T-helper 17 cell (primary cell): ENCODE measurements at places on chromosomes 1 and 21. TPM values are rescaled to one million over a fixed set of nuclear protein-coding genes. Genes with fewer than 3 reads are reported as not detected.

DNA sequence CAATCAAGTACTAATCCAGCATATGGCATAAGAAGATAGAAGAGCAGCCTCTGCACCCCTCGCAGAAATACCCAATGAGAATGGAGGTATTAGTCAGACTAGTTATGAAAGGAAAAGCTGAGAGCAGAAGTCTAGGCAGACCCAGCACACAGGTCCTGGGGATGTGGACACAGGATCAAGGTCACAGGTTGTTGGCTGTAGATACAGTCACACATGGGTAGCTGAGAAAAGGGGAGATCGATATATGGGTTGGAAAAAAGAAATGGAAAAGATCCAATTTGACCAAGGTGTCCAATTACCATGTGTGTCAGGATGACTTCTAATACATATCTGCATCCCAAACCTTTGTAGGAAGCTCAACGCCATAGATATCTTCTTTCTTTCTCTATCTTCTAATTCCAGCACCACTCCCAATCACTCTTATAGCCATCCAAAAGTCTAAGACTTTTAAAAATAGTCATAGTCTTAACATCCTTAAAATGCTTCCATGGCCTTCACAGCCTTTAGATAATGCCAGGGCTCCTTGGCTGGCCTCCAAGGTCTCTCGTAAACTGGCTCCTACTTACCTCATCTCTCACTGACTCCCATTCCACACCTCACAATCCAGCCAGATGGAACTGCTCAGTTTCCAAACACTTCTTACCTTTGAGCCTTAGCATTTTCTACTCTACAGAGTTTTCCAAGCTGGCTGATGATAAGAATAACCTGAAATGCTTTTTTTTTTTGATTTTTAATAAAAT, 8.3 kb upstream of the ZC3H11B start:
- no peak for DNase-seq

DNA sequence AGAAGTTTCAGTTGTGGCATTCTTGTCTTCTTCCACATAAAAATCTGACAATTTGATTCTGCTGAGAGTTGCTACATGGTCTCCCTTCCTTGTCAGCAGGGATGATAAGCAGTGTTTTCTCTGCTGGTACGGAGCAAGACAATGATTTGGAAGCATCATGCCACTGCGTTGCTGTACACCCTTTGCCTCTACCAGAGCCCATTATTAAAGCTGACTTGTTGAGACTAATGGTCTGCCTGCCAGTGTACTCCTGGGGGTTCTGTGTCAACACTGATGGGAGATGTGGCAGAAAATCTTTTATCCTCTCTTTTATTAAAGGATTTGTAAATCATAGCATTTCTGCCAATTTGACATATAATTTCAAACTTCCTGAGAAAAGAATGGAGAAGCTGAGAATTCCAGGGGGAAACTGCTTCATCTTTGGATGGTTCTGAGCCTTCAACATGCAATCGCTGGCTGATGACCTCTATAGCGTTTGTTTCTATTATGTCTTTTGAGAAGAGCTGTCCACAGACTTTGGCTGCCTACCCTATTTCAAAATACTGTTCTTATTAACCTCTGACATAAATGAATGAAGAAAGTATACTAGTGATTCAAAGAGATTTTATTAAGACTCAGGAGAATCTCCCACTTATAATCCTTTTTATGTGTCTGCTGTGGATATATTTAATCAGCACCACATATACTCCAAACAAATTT, 47.9 kb upstream of the DYNLT5 start:
- no peak for DNase-seq

DNA sequence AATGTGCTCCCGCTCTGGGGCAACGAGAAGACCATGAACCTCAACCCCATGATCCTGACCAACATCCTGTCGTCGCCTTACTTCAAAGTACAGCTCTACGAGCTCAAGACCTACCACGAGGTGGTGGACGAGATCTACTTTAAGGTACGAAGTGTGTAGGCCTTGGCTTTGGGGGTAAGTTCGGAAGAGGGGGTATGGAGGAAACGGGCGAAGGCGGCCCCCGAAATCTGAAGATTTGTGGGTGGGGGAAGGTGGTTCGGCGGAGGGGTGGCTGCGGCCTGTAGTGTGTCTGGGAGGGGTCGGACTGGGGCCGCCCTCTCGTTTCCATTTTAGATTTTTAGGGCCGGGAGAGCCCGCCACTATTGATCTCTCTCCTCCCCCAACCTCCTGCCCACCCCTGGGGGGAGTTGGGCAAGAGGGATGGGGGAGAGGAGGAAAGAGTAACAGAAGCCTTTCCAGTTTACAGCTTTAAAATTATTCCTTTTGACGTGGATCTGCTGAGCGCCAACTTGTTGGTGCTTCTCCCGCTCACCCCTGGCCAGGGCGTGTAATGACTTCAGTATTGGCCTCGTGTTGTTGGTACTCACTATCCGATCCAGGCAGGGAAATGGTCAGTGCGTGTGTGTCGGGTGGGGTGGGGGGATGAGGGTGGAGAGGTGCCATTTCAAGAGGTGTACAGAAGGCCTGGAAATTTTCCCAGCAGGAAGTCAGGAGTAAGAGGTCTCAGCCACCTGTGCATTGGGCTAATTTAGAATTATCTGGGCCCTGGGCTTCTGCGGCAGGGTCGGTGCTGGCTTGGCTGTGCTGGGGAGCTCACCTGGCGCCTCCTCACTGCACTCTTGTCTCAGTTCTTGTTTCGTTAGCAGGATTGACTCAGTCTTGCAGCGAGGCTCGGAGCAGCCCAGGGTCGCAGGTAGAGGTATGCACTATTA, 880 bp downstream of the PRPF38B start:
- DNase-seq: no peak

DNA sequence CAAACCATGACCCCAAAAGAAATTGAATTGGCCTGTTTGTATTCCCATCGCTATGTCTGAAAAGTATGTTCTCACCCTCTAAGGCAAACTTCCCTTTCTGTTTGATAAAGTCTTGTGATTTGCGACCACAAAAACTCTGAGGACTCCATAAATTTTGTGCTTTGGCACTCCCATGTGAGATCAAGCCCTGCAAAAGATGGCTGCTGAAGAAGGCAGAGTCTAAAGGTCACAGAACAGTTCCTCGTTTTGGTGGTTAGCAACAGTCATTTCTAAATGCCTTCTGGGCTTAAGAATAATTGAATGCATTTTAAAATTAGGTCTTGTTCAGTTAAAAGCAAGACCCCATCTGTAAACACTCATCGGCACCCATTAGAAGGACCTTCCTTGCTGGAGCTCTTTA, 441.6 kb downstream of the OMA1 start:
- no peak for DNase-seq

- no peak for DNase-seq
These were observed 122.6 kb downstream of the ZNF644 start for GRCh38 chr1:90899263-90899662.

DNA sequence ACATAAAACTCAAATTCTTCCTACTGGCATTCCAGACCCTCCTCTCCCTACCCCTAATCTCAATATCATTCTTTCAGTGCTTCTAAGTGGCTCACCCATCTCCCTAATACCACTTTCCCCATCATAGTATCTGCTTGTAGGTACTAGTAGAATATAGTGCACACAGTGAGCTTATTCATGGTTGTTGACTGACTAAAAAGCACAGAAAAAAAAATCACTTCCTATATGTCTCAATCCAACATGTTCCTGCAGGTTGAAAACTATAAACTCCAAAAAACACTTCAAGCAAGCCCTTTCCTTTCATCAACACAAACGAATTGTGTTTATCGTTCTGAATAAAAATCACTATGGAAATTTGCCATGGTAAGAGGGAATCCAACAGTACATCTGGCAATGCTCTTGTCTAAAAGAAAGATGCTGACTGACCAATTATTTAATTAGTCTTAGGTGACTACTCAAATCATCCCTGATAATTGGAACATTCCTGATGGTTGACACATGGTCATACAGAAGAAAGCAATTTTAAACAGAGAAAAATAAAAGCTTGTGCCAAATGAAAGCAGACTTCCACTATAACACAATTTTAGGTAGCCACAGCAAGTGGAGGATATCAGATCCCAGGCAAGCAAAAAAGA, 87.1 kb downstream of the NDUFS5 start:
- DNase-seq: no peak

GRCh38 chr21:46120301-46121285, 22.7 kb downstream of the COL6A2 start:
- peak; percentile 7 for DNase-seq

DNA sequence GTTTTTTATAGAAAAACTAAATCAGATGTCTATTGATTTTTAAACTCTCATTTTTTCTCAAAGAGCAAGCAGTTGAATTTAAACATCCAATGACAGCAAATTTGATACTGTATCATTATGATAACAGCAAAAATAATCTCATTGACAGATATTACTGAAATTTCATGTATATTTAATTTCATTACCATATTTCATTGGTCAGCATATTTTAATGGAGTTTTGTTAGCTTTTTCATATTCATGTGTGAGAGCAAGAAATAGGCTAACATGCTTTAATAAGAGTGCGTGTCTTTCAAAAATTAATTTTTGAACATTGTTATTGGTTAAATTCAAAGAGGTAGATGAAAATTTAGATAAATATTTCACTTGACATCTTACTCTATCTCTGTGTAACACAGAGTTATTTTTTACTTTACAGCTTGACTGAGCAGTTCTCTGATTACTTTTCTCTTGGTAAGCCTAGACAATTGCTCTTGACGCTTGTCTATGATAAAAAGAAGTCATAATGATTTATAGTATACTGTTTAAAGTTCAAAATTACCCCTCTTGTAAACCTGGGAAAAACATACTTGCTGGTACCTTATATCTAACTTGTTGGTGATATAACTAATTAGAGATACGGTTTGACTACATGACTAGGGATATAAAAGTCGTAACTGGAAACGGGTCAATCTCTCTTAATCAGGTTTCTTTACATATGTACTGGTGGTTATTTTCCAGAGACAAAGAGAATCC, 732.3 kb upstream of the NCAM2 start:
- no peak for DNase-seq

DNA sequence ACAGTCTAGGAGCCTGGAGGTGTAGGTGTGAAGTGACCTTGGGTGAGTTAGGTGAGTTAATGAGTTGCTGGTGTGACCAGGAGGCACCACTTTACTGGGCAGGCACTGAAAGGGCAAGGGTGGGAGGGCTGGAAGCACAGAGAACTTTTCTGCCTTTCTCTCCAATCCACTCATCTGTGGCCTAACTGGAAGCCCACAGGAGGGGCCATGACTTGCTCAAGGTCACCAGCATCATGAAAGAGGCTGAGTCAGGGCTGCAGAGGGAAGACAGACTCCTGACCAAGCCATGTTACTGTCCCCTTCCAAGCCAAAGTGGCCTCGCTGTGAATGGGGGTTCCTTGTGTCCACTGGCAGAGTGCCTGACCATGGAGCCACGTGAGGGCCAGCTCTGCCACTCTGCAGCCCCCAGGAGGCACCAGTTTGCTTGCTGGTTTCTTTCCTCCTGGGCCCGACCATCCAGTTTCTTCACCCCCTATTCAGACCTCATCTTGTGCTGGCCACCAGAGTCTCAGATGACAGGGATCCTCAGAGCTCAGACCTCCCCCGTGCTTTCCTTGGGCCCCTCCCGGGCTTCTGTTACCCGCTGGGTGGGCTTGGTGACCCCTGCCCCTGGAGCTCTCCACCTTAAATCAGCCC, 4.3 kb upstream of the BSND start:
- DNase-seq: no peak

DNA sequence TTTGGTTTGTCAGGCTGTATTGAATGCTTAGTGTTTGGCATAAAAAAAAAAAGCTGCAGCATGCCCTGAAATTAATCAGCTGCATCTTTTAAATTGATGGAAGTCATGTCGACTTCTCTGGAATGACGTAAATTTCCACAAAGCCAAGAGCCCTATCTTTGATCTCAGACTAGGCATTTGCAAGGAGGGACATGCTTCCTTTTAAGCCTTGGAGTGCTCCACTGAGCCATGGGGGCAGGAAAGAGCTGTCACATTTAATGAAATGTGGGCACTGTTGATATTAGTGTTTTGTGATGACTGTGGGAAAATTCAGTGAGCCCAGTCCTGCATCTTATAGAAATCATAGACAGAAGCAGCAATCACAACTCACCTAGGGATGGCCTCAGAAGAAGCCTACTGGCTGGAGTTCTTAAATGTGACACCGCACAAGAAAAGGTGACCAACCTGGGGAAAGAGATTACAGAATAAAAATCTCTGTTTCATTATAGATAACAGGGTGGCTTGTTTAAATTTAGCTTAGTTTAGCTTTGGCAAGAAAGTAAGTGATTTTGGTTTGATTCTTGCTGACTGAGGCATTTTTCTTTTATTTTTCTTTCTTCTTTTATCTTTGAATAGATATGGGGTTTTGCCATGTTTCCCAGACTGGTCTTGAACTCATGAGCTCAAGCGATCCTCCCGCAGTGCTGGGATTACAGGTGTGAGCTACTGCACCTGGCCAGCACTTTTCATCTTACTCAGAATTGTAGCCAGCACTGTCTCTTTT, 188.2 kb downstream of the HHAT start:
- DNase-seq: no peak

- DNase-seq: no peak
These were observed 21.0 kb downstream of the TP53BP2 start for GRCh38 chr1:223824712-223825111.

GRCh38 chr1:44743211-44743610, 3.6 kb downstream of the KIF2C start:
- DNase-seq: no peak

- no peak for DNase-seq
These were observed 78.7 kb downstream of the NTMT2 start for GRCh38 chr1:170224469-170224868.

GRCh38 chr1:26471498-26472319, 531 bp upstream of the HMGN2 start:
- DNase-seq: peak; percentile 20

DNA sequence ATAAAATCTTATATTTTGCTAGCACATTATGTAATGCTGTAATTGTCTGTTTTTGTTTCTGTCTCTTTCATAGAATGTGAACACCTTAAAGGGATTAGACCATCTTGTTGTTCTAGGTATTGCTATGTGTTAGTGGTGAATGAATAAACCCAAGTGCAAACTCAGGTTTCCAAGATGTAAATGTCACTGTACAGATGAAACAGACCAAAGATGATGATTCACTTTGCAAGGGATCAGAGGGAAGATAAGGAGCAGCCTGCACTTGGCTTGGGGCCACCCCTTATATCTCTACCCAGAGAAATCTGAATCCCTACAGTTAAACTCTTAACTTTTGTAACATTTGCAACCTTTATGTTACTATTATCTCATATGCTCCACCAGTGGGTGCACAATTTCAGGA, 25.4 kb downstream of the UROD start:
- no peak for DNase-seq

VWA5B1 gene
- total RNA-seq: 0.15 TPM

BARHL2 gene
- total RNA-seq: not detected

ASCL5 gene
- not detected for total RNA-seq

WNT2B gene
- total RNA-seq: 0.13 TPM

OPRD1 gene
- total RNA-seq: not detected

LMO4 gene
- total RNA-seq: 19.9 TPM

KLF17 gene
- not detected for total RNA-seq

MRAP gene
- not detected for total RNA-seq

LIN9 gene
- total RNA-seq: 2.8 TPM

HHIPL2 gene
- total RNA-seq: 0.39 TPM

AMY1A gene
- not detected for total RNA-seq

PRELP gene
- not detected for total RNA-seq

CBS gene
- not detected for total RNA-seq
